ENCODE measurements at places on chromosomes 1 and 21.

DNA sequence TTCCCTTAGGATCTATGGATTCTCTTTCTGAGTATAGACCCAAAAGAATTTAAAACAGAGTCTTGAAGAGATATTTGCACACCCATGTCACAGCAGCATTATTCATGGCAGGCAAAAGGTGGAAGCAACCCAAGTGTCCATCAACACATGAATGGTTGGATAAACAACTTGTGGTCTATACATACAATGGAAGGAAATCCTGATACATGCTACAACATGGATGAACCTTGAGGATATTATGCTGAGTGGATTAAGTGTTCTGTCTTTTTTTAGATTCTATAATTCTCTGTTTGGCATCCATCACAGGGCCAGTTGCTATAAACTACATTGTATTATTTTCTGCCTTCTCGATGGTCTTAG lies 39.8 kb downstream of the PTPN14 start:
- DNase-seq: no peak

DNA sequence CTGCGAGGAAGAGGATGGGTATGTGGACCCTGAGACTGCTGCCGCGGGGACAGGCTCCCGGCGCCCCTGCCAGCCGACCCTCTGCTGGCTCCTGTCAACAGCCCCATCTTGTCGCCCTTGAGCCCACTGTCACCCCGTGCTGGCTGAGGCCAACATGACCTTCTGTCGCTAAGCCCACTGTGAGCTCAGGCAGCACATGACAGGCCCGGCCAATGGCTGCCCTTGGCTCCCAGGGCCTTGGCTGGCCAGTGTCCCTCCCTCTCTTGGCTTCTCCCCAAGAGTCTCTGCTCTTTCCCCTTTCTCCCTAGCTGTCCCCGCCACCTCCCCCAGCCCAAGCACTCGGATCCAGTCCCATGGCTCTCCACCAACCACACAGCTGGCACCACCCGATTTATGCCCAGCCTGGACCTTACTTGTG lies 3.5 kb downstream of the PEX10 start:
- DNase-seq: no peak

DNA sequence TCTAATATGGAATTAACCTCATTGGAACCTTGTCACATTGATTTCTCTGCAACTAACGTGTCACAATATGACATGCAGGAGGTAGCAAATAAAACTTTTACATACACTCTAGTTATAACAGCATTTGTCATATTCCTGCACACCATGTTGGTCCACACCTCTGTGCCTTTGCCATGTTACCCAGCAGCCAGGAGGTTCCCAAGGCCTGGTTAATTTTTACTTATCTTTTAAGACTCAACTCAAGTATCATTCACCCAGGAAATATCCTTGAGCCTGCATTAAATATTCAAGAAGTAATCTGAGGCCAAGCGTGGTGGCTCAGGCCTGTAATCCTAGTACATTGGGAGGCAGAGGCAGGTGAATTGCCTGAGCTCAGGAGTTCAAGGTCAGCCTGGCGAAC lies 447.2 kb upstream of the NR5A2 start:
- no peak for DNase-seq

GRCh38 chr1:33255347-33256220 lies 708 bp upstream of the ZNF362 start:
- DNase-seq: peak; percentile 64

DNA sequence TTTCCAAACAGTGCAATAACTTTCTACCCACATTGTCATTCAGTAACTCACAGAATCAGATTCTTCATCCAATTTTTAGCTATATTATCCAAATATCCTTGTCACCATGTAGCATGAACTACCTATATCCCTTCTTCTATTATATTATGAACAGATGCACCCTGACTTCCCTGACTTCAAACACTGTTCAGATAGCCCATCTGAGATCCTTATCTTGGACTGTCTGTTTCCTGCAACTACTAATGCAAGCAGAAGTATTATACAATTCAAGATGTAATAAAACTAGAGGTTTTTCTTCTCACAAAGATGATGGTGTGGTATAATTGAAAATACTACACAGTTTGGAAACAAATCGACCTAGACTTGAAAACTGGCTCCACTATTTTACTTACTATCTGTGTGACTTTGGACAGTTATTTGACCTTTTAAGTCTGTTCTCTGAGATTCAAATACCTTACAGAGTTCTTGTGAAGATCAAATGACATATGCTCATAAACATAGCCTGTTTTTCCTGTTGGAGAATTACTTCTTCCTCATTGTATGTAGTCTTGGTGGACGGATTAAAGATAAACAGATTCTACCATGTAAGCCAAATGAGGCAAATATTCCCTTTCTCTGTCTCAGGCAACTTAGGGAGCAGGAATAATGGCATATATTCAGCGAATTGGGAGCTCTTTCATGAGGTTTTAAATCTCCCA lies 407.9 kb upstream of the ZRANB2 start:
- no peak for DNase-seq

DNA sequence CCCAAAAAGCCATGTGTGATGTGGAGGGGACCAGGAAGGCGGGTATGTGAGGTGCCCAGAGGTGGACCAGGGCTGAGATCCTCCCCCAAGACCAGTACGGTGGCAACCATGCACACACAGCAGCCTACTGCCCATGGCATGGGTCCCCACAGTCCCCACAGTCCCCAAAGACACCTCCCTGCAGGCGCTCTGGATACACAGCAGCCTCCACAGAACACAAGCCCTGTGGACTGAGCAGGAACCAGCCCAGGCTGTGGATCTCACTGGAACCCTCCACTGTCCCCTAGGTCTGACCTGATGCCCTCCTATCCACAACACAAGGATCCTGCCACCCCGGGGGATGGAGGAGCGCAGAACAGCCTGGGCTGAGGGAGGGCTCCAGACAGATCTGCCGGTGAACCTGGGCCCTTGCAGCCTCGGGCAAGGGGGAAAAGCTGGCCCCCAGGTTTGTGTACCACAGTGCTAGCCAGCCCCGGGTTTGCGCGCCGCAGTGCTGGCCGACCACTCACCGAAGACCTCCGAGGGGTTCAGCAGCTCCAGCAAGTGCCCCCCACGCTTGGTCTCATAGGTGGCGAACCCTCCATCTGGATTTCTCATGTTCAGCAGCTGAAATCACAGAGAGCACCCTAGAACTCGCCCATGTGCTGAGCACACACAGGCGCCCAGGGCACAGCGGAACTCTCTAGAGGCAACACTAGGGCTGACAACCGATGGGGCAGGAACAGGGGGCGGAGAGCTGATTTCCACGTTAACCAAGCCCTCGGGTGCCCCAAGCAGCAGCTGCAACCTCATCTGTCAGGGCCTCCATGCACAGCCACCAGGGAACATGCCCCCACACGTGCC lies 22.1 kb upstream of the SPATC1L start:
- no peak for DNase-seq

GRCh38 chr1:232452117-232452516 lies 177.8 kb downstream of the SIPA1L2 start:
- no peak for DNase-seq

DNA sequence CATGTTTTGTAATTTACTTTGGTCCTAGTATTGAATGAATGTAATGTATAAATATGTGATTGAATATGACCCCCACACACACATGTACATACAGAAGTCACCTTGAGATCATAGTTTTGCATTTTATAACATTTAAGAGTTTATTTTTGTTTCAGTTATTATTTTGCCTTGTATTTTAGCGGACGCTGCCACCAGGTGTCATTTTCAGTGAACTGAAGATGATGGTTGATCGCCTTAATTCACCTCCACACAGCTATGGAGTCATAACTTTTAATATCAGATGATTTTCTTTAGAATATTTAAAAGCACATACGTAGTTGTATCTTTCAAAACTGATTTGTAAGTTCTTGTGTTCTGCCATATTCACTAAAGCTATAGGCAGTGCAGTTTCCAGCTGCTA lies 130.4 kb downstream of the DYRK1A start:
- no peak for DNase-seq

- DNase-seq: no peak
Measured at GRCh38 chr1:168637350-168637991, 61.1 kb downstream of the XCL1 start.

DNA sequence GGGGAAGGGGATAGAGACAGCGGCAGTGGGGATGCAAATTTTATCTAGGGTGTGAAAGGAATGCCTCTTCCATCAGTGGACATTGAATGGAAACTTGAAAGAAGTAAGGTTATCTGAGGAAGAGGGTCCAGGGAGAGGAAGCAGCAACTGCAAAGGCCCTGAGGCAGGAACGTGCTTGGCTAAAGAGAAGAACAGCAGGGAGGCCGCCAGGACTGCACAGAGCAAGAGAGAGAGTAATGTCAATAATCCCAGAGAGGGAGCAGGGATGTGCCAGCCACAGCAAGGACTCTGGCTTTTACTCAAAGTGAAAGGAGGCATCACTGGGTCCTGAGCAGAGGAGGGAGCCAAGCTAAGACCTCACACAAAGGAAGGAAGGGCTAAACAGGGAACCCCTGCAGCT lies 50.9 kb downstream of the KCND3 start:
- DNase-seq: no peak

DNA sequence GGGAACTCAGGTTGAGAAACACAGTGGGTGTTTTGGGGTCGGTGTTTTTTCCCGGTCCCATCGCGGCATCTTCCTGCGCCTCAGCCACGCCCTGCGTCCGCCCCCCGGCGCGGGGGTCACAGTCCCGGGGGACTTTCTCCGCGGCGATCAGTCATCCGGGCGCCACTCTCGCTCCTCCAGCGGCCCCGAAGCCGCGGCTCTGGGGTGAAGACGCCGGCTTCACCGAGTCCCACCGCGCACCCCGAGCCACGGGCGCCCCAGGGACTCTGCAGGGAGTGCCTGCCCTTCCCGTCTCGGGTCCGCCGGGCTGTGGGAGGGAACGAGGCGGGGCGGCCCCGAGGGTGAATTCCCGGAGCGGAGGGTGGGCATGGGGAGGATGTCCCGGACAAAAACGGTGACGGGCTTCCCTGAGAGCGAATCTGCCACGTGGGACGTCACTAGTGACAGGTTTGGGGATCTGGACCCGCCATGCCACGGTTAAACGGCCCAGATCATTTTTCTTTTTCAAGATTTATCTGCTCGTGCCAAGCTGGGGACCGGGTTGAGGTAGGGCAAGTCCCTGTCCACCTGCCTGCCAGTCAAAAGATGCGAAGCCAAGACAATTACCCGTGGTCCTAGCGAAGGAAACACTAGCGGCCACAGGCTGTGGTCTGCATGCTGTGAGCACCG lies 717 bp upstream of the BATF3 start:
- DNase-seq: peak; percentile 81

- DNase-seq: no peak
Measured at GRCh38 chr1:23554127-23554480, 5.2 kb downstream of the ID3 start.

DNA sequence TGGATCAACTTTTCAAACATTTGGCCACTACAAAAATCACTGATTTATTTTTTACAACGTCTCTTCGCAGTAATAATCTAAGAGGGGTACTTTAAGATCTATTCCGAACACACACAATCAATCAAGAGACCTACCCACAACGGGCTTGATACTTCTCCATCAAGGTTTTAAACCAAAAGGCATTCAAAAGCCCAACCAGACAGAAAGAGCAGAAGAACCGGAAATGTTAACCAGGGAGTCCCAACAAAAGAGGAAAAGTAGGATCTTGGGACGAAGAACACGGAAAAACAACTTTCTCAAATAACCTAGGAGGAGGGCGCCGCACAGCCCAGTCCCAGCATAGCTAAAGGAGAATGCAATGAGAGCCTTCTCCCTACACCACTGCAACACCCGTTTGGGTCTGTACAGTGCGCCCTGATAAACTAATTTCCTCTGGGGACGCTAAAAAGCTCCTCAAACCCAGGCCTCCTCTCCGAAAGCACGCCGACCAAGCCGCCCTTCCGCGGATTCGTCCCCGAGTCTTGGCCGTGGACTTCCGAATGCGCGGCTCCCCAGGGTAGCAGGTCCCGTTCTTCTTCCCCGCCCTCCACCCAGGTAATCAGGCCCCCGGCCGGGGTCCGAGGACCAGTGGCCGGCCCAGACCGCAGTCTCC lies 623 bp downstream of the RPL22 start:
- DNase-seq: no peak

- no peak for DNase-seq
Measured at GRCh38 chr1:53258216-53258615, 19.9 kb upstream of the MAGOH start.

DNA sequence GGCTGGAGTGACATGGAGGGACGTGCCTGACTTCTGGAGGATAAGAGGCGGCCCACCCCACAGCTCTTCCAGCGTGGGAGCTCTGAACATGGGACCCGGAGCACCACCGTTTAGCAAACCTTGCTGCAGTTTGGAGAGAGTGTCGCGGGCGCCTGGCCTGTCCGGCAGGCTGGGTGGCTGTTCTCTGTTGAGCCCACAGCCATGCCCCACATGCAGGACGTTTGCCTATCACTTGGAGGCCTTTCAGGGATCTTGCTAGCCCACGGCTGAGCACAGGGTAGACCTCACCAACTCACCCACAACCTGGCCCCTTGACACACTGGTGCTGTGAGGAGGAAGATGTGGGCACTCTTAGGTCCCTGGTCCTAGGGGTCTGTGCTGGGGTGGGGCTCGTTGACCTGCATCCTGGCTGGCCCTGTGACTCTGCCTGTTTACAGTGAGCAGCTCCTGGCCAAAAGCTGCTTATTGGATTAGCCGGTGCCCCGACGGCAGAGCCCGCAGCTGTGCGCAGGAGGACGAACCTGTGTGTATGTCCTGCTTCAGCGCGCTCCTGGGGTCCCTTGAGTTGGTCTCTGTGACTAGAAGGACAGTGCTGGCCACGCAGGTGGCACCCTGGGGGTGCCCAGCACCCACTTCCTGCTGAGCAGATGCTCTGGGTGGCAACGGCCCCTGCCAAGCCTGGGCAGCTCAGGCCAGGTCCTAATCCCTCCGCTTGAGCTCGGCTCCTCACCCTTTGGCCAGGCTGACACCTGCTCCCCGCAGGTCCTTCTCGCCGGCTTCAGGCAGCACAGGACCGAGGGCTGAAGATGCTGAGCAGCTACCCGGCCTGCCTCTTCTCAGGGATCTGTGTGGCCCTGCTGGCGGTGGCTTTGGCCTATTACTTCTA lies 72.4 kb upstream of the TRAPPC10 start:
- DNase-seq: no peak

- peak; percentile 63 for DNase-seq
Measured at GRCh38 chr1:206658264-206658980, 23.1 kb downstream of the DYRK3 start.

DNA sequence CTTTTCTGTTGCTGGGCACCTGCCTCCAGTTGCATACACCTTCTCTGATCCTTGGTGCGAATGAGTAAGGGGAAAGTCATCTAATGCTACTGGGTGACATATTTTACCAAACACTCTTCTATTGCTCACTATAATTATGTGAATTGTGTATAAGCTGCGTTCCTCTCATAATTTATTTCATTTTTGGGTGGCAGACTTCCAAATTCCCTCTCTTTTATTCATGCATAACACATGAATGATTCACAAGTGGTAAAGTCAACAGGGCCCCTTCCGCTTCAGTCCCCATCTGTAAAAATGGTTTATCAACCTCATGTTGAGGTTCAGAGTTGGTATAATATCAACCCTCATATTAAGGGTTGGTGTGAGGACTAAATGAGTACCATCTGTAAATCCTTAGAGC lies 3.2 kb upstream of the QSOX1 start:
- DNase-seq: no peak

GRCh38 chr1:71511505-71511904 lies 430.7 kb upstream of the ZRANB2 start:
- DNase-seq: no peak

GRCh38 chr1:119731060-119731459 lies 19.3 kb downstream of the PHGDH start:
- DNase-seq: no peak

GRCh38 chr1:34781844-34782391 lies 904 bp downstream of the GJB3 start:
- DNase-seq: no peak

GRCh38 chr1:162177126-162177525 lies 107.6 kb downstream of the NOS1AP start:
- DNase-seq: no peak

GRCh38 chr1:145757420-145757819 lies 38.1 kb downstream of the CD160 start:
- DNase-seq: no peak

Data from stimulated activated CD4-positive, alpha-beta T cell treated with anti-CD3 and anti-CD28 coated beads, Interleukin-1b, Interleukin-23, amount 100 ng/mL, for 48 hours (primary cell).